Activated CD4-positive, alpha-beta T cell treated with anti-CD3 and anti-CD28 coated beads, Interleukin-2, amount 50 U/mL, for 1 hour (primary cell): ENCODE measurements at places on chromosomes 6 and 20.

DNA sequence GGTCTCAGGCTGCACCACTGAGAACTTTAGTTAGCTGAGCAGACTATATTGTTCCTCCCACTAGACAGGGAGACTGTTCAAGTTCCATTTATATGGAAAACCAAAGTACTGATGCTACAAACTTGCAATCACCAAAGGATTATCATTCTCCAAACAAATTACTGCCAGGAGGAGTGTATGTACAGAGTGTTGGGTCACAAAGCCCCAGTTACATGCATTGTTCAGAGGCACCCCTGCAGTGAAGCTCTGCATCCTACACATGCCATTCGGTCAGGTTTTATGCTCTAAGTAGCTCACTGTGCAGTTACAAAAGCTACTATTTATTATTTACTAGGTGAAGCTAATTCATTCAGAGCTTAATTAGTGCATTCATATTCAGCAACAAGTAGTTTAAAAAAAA, 75.8 kb downstream of the SMLR1 start:
- DNase-seq, result no peak

- DNase-seq, result no peak
These were observed 232.9 kb downstream of the BCKDHB start for GRCh38 chr6:80339421-80339820.

DNA sequence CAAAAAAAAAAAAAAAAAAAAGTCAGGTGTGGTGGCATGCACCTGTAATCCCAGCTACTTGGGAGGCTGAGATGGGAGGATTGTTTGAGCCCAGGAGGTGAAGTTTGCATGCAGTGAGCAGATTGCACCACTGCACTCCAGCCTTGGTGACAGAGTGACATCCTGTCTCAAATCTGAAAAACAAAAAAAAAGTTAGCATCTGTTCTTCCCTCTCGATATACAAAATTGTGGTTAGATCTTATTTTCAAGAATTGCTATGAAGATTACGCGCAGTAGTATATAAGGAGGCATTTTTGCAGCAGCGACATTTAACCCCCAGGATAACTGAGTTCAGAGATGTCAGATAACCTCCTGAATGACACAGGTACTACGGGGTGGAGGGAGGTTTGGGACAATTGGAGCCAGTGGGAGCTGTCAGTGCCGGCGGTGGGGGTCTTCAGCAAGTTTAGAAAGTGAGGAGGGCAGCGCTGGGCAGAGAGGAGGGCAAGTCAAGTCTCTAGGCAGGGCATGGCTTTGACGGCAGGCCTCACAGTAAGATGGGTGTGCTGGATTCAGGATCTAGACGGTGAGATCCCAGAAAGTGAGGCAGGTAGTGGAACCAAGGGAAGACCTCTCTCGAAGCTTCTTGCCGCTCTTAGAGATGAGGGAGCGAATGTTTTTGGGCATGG, 26.2 kb upstream of the MRPS18A start:
- no peak for DNase-seq

- no peak for DNase-seq
These were observed 43.1 kb upstream of the NEDD9 start for GRCh38 chr6:11275598-11275997.

DNA sequence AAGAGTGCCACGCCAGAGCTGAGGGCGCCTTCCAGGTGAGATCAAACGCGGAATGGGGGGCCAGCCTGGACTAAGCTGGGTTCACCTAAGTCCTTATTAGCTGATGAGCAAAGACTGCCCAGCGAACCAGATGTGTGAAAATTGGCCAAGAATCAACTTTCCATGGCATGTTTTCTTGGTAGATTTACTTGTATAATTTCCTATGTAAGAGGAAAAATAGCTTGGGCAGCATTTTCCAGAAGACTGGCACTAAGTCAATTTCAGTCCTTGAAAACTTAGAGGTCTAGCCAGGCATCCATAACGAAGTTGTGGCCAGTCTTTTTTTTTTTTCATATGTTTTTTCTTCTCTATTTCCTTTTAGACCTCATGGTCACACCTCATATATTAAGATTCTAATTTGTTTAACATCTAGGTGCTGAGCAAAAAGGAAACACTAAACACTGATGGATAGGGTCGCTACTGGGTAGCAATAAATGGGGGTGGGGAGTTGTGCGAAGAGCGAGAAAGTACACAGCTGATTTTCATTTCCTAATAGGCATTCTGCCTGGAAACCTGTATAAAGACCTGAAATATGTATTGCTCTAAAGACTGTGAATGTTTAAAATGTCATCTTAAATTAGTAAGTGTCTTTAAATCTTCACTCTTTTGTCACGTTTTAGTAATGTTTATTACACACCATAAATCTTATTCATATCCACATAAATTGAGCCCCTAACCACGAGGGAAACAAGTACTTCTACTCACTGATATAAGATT, 188.8 kb downstream of the CD83 start:
- no peak for DNase-seq

- no peak for DNase-seq
These were observed 165.4 kb downstream of the NFATC2 start for GRCh38 chr20:51377132-51377531.

DNA sequence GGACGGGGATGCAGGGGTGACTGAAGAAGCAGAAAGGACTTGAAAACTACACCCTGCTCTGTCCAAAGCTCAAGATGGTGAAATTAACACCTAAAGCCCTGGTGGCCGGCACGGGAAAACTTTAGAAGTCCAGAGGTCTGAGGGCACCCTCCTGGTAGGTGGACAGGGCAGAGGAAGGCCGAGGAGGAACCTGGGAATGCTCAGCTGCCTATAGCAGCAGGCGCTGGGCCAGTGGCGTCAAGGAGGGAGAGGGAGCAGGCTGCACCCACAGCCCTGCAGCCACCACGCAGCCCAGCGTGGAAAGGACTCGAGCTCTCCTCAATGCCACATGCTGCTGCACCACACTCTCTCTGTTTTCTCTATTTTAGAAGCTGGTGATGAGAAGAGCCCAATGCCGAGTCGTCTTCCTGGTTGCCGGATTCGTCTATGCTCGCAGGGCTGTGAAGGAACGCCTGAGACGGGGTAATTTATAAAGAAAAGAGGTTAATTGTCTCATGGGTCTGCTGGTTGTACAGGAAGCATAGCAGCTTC, 248.3 kb upstream of the AFDN start:
- no peak for DNase-seq

GRCh38 chr6:109794201-109794923, 103.3 kb downstream of the FIG4 start:
- DNase-seq, result no peak

- DNase-seq, result no peak
These were observed 82.1 kb downstream of the ADAT2 start for GRCh38 chr6:143368426-143368825.

- no peak for DNase-seq
These were observed 27.6 kb downstream of the RPS12 start for GRCh38 chr6:132841966-132842365.

DNA sequence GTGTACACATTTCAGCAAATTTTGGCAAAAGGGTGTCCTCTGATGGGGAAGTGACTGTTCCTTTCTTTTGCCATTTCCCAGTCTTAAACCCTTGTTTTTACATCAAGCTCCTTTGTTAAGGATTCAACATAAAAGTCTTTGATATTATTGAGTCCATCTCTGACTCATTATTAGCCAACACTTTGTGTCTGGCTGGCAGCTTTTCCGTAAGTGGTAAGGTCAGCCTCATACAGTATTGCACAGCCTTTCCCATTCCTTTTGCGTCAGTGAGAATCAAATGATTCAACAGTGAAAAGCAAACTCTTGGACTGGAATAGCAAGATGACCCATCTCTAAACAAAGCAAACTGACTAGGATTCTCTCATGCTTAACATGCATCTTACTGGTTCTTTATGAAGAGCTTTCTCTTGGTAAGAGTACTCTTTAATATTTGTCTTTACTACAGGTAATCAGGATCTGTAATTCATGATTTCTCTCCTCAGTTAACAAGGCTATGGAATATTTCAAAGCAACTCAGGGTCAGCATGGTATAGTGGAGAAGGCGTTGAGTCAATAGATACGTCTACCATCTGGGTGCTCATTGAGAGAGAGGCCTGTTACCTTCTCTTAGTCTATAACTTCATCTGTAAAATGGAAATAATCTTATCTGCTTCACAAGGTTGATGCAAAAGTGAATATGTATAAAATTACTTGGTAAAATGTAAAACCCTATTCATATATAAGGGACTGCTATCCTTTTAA, 183.6 kb downstream of the PRL start:
- no peak for DNase-seq

DNA sequence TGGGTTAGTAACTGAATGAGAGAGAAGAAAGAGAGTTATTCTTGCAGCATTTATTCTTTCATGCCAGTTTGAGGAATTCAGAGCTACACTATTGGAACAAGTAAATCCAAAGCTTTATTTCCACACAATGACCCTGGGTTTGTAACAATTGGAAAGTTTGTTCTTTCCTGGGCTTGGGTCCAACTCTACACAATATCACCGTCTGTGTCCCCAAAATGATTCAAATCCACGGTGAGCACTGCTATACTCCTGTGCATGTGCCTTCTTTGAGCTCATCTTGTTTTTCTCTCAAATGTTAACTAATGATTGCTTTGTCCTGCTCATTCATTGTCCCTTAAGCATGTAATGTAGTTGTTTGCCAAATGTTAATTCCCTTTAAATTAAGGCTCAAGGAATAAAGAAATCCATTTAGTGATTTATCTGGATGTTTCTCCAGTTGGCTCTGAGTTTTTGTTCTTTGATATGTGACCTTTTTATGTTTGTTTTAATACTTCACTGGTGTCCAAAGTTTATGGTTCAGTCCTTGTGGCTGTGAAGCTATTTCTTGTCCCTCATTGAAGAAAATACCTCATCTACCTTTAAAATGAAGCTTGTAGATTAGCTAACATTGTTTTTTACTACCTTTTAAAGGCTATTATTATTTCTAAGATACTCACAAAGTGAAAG, 20.5 kb upstream of the CRISP3 start:
- no peak for DNase-seq

DNA sequence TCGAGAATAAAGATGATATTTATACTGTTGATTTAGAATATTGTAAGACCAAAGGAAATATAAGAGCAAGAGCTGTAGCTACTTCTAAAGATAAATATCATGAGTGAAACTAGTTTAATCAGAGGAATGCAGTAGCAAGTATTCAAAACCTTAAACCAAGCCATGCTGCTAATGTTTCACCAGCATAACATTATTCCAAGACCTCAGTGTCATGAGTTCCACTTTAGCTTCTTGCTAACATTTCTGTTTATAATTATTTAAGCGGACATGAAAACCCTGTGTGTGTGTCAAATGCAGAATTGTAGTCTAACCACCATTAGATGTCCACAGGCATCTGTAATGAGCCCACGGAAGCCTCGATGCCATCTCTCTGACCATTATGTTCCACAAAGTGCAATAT, 752.6 kb upstream of the MARCKS start:
- DNase-seq, result no peak

GRCh38 chr20:45639687-45640086, 8.6 kb upstream of the WFDC9 start:
- DNase-seq, result no peak

DNA sequence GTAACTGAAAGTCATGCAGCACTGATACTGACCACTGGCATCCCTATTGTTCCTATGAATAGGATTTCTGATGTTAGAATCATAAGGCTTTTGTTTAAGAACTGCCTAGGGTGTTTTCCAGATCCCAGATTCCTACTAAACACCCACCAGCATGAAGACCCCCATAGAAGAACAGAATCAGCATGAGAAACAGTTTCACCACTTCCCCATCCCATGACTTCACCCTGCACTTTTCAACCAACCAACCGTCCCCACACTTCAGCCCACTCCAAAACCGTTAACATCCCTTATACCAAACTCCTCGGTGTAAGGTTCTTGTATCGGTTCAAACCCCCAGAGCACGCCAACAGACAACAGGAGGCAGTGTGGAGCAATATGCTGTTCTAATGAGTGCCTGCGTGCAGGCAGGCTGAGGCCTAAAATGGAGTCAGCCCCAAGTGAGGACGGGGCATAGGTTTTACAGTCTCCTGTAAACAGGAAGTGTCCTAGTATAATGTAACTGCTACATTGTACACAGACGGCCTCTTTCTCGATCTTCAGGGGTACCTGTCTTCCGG, 11.4 kb upstream of the SSTR4 start:
- no peak for DNase-seq

- DNase-seq, result no peak
These were observed 149.8 kb downstream of the PAK5 start for GRCh38 chr20:9689041-9689440.

GRCh38 chr20:44884907-44885391, 556 bp upstream of the YWHAB start:
- no peak for DNase-seq

DNA sequence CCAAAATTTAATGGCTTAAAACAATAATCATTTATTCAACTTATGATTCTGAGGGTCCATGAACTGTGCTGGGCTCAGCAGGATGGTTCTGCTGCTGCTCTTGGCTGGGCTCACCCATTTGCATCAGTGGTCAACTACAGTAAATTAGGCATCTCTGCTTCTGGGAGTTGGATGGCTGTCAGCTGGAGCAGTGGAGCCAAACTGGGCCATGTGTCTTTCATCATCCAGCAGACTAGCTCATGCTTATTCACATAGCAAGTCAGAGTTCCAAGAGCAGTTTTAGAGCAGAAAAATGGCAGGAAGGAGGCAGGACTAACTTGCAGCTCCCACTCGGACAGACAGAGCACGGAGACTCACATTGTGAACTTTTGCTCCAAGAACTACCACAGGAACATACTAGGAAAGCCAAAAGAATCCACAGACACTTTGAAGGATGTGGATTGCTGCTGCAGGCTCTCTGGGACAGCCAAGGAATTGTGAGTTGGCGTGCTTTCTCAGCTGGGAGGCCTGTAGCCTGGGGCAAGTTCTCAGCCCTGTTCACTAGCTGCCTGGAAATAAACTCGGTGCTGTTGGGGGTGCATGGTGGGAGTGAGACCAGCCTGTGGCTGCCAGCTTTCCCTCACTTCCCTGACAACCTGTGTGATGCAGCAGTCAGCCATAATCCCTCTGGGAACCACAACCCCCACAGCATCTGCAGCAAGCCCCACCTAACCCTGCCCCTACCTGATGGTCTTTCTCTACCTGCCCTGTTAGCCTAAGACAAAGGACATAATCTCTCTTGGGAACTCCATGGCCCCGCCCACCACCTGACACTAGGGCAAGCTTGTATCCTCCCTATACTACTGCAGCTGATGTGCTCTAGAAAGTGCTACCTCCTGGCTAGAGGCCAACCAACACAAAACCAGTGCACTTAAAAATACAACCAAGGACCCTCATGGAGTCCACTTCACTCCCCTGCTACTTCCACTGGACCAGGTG, 129.0 kb downstream of the JPH2 start:
- DNase-seq, result no peak

- DNase-seq, result no peak
These were observed 55.3 kb upstream of the BTN3A2 start for GRCh38 chr6:26309731-26310142.
